Anterior cingulate cortex (tissue), 58 donors: ENCODE measurements at places on chromosomes 4 and X.

GRCh38 chrX:38519651-38520050 lies 41.7 kb upstream of the TSPAN7 start:
- DNase-seq, result no peak

GRCh38 chr4:186790630-186791029 lies 67.0 kb upstream of the FAT1 start:
- no peak for DNase-seq

- DNase-seq, result no peak
Measured at GRCh38 chrX:140064993-140065392, 99.7 kb upstream of the CXorf66 start.

- no peak for DNase-seq
Measured at GRCh38 chrX:139766545-139766983, 58.6 kb upstream of the MCF2 start.

- no peak for DNase-seq
Measured at GRCh38 chrX:50813843-50814661, at the start of gene SHROOM4. TSS of gene SHROOM4 (minus strand) at chrX:50814194. CDS start at chrX:50814018, 176 bp downstream.

DNA sequence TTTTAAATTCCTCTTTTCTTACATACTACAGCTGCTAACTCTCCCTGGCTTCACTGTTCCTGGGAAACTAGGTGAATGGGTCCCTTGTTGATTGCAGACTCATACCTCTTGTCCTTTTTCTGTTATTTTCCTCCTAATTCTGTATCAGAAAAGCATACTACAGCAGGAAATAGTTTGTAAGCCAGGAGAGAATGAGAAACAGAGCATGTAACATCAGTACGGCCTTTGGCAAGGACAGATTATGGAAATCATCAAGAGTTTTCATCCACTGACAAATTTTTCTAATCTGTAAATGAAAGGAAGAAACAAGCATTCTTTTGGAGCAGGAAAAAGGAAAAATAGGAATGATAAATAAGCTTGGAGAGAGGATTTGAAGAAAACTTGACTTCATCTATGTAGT lies 239.2 kb downstream of the ANTXR2 start:
- no peak for DNase-seq

GRCh38 chr4:88063634-88064296 lies 56.3 kb downstream of the PKD2 start:
- no peak for DNase-seq

- DNase-seq, result no peak
Measured at GRCh38 chr4:122423246-122423645, 33.3 kb downstream of the IL2 start.

DNA sequence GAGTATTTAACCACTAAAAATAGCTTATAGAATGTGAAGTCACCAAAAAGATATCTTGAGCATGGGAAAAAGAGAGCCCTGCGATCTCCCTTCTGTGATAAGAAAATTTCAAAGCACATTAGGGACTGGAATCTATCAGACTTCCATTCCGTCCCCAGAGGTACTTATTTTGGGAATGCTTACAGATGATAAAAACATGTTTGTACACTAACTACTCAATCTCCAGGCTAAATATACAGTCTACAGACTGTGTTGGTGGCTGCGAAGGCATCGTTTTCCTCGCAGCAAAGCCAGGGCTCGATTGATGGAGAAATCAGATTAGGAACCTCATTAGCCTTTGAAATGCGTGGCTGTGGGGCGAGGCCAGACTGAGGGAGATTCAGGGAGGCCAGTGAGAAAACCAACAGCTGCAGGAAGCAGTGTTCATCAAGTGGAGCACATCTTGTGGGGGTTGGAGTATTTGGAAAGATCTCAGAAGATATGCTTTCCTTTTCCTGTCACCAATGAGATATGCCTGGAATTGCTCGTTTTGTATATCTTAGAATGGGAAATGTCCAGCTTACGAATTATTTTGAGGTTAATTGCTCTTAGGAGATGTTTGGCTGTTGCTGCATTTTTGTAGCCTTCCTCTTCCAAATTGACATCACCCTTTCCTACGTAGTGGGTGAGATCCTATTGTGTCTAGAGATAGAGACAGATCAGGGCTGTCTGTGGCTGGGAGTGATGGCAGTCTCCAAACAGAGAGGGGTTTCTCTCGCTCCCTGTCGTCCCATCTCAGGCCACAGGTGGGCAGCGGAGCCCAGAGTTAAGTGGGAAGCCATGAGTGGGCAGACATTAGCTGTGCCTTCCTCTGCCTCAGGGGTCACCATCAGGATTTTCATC lies 224.9 kb upstream of the FAT1 start:
- no peak for DNase-seq

GRCh38 chr4:112516066-112516470 lies at the start of gene NEUROG2:
TSS of gene NEUROG2 (minus strand) at chr4:112516180. CDS start at chr4:112515475, 705 bp downstream.
- DNase-seq, result no peak

DNA sequence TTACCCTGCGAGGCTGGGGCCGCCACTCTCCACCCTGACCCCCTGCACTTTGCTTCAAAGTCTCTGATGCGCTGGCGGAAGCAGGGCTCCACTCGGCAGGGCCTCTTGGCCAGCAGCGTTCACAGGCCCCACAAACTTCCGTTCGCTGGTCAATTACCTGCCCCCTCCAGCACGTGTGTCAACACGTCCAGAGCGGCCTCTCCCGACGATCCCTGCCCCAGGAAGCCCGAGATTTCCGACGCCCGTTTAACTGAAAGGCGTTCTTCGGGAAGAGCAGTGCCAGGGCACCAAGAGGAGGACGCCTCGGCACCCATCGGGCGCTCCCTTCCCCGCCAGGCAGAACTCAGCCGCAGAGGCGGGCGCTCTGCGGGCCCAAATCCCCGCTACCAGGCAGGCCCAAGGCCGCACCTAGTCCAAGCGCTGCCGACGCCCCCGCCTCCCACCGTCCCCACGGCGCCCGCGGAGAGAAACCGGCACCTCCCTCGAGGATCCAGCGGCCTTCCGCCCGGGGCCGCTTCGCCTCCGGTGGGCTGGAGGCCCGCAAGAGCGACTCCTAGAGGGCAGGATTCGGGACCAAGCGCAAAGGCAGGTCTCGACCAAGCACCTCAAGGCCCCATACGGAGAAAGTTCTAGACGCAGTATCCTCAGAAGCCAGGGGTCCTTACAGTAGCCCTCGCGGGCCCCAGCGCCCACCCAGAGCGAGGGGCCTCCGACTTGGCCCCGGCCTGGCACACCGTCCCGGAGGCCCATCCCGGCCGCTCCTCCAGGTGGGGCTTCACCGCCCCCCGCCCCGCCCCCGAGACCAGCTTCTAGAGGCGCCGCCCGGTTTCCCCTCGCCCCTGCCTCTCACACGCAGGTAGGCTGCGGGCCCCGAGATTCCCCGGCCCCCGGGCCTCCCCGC lies 586 bp downstream of the BCAP31 start:
- DNase-seq, result no peak

- DNase-seq, result no peak
Measured at GRCh38 chrX:19889582-19890342, 2.4 kb upstream of the SH3KBP1 start.

GRCh38 chr4:103994059-103994458 lies 274.3 kb upstream of the TACR3 start:
- no peak for DNase-seq

- DNase-seq, result no peak
Measured at GRCh38 chrX:7330556-7330955, 182.6 kb upstream of the PUDP start.

- peak; percentile 17 for DNase-seq
Measured at GRCh38 chr4:33060674-33061542, 2340.7 kb downstream of the PCDH7 start.

DNA sequence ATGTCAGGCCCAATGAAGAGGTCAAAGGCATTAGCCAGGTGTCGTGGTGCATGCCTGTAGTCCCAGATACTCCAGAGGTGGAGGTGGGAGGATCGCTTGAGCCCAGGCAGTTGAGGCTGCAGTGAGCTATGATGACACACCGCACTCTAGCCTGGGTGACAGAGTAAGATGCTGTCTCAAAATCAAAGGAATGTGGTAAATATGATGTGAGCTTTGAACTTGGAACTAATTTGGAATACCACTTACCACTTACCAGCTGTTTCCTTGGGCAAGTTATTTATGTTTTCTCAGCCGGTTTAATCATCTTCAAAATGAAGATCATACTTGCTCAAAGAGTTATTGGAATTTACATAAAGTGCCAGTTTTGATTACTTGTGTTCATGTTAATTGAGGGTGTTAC lies 23.8 kb upstream of the SEPSECS start:
- no peak for DNase-seq

- DNase-seq, result no peak
Measured at GRCh38 chr4:39614487-39615162, 24.0 kb downstream of the SMIM14 start.

- DNase-seq, result no peak
Measured at GRCh38 chr4:63528256-63528991, 880.8 kb downstream of the TECRL start.

- DNase-seq, result no peak
Measured at GRCh38 chrX:41721590-41721989, 2.4 kb upstream of the GPR82 start.

DNA sequence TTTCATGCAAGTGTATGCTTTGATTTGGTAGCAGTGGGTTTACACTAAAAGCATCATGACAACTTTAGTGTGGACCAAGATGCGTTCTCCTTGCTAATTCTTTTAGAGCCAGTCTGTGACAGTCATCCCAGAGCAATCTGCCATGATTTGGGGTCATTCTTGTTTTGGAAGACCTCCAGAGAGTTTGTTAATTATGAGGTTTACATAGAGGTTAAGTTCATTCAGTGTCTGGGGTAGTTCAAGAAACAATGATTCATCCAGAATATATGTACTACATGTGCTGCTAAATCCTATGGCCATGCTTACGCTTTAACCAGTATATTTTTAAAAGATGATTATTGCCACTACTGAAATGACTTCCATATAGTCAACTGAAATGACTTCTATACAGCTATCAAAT lies 328.5 kb upstream of the AGA start:
- no peak for DNase-seq

GRCh38 chr4:6546681-6547447 lies 28.1 kb upstream of the MAN2B2 start:
- DNase-seq, result no peak

DNA sequence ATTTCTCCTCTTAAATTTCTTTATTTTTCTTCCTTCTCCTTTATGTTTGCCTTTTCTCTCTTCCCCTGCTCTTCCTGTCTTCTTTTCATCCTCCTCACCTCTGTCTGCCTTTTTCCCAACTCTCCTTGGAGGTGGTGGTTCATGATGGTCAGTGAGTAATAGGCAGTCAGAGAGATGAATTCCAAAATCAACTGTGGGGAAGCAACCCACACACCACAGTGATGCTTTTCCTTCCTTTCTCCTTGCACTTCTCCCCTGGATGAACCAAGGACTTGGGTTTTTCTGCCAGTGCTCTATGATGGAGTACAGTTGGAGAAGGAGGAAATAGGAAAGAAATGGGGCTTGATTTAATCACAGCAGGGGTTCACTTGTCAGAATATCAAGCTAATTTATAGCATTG lies 153.8 kb downstream of the DCK start:
- DNase-seq, result no peak

- no peak for DNase-seq
Measured at GRCh38 chr4:125849869-125850268, 535.1 kb downstream of the FAT4 start.

- no peak for DNase-seq
Measured at GRCh38 chr4:82284475-82284857, 89.3 kb downstream of the HNRNPD start.

DNA sequence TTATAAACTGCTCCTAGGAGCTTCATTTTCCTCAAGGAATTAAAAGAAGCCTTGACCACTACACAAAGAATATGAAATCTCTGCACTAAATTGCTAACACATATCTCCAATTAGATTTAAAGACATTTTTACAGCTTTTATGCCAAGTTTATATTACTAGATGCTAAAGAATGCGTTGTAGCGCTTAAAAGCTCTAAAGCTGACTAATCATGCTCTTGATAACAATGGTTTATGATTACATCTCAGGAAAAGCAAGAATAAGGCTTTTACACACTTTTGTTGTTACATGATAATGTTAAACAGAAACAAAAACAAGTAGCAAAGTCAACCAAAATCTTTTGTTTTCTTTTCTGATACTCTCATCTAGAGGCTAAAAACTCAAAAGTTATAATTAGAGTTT lies 44.7 kb downstream of the SLC10A7 start:
- no peak for DNase-seq

DNA sequence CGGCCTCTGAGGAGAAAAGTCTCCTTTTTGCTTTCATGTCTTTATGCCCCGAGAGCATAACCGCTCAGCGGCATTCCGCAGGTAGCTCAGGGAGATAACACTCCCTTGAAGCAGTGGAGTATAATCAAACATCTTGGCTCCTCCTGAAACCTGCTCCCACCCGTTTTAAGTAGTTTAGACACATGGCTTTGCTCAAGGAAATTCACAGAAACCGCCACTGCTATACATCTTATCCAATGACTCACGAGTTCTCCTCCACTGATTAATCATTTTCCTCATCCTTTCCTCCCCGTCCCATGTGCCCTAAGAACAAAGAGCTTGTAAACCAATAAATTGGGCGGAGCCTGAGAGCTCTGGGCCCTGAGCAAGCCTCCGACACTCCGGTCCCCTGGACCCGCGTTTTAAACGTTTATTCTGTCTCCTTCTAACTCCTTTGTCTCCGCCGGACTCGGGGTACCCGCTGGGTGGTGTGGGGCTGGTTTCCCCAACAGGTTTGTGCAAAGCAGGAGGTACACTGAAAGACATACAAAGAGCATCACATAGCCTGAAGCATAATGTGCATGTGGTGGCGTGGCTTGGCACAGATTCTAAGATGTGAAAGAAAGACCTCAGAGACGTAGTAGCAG lies 401.2 kb downstream of the TLL1 start:
- DNase-seq, result no peak
